ENCODE measurements at places on chromosomes 13 and 19.

- no peaks in the 10 kb centered on the region for H3K4me1 ChIP-seq
- H3K27ac ChIP-seq = no peak overlapping the region
- H3K27me3 ChIP-seq = no peaks in the 10 kb centered on the region
- H3K4me3 ChIP-seq = no peak overlapping the region
- no peak for DNase-seq
These were observed 402.3 kb downstream of the NDFIP2 start for GRCh38 chr13:79883216-79883615.

DNA sequence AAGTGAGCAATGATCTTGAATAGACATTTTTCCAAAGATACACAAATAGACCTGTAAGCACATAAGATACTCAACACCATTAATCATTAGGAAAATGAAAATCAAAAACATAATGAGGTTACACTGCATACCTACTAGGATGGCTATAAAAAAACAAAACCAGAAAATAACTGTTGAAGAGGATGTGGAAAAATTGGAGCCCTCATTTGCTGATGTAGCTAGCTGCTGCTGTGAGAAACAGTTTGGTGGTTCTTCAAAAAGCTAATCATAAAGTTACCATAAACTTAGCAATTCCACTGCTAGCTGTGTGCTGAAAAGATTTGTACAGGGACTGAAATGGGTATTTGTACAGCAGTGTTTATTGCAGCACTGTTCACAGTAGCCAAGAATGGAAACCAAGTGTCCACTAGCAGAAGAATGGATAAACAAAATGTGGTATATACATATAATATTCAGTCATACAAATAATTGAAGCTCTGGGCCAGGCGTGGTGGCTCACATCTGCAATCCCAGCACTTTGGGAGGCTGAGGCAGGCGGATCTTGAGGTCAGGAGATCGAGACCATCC lies 46.2 kb downstream of the PDS5B start:
- DNase-seq = no peak
- no peak overlapping the region for H3K4me3 ChIP-seq
- H3K4me1 ChIP-seq = peaks cover 17% of the 10 kb centered on the region
- no peaks in the 10 kb centered on the region for H3K27me3 ChIP-seq

DNA sequence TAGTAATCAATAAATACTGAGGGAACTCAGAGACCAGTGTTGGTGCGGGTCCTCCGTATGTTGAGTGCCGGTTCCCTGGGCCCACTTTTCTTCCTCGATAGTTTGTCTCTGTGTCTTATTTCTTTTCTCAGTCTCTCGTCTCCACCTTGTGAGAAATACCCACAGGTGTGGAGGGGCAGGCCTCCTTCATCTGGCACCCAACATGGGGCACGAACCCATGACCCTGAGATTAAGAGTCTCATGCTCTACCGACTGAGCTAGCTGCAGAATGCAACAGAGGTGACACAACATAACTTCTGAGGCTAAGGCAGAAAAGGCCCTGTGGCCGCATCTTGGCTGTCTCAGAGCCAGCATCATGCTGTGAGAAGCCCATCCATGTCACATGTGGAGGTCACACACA lies 5.3 kb upstream of the ZNF613 start:
- H3K4me1 ChIP-seq = peaks cover 6% of the 10 kb centered on the region
- no peak overlapping the region for H3K4me3 ChIP-seq
- H3K36me3 ChIP-seq = peaks cover 36% of the 10 kb centered on the region
- DNase-seq = no peak
- H3K27ac ChIP-seq = no peak overlapping the region
- no peaks in the 10 kb centered on the region for H3K27me3 ChIP-seq

- H3K27me3 ChIP-seq = peaks cover 3% of the 10 kb centered on the region
- peaks cover 3% of the 10 kb centered on the region for H3K4me1 ChIP-seq
- no peak overlapping the region for H3K4me3 ChIP-seq
- no peak for DNase-seq
- H3K36me3 ChIP-seq = no peaks in the 10 kb centered on the region
These were observed 8.3 kb downstream of the RYR1 start for GRCh38 chr19:38441657-38442348.

GRCh38 chr19:18696023-18696422 lies 12.5 kb downstream of the CRTC1 start:
- no peak overlapping the region for H3K4me3 ChIP-seq
- H3K27ac ChIP-seq = no peak overlapping the region
- H3K27me3 ChIP-seq = no peaks in the 10 kb centered on the region
- DNase-seq = no peak
- no peaks in the 10 kb centered on the region for H3K36me3 ChIP-seq

DNA sequence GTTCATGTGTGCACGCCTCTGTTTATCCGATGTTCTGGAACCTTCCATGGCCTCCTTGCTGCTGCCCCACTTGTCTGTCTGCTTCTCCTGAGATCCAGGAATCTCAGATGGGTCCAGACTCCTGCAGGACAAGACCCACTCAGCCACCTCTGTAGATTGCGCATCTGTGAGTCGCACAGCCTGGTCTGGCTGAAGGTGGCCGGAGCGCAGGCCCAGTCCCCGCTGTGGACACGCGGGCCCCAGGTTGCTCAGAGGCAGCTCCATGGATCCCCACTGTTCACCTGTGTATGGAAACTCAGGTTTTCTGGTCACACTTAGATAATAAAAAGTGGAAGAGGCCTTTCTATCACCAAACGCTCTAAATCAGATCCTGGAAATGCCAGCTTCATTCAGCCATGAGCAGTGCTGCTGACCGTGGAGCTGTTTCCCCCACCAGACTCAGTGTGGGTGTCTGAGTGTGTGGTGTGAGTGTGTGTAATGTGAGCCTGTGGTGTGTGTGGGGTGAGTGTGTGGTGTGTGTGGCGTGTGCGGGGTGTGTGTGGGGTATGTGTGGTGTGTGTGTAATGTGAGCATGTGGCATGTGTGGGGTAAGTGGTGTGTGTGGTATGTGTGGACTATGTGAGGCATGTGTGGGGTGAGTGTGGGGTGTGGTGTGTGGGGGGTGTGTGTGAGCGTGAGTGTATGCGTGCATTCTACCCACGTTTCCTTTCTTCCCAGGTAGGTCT lies 59.5 kb downstream of the MCF2L start:
- no peaks in the 10 kb centered on the region for H3K27me3 ChIP-seq
- H3K4me3 ChIP-seq = no peak overlapping the region
- DNase-seq = no peak
- no peaks in the 10 kb centered on the region for H3K36me3 ChIP-seq
- H3K27ac ChIP-seq = no peak overlapping the region

- peak within 1 kb of the TSS; percentile 95 for H3K27ac ChIP-seq
- DNase-seq = peak; percentile 44
- peaks cover 7% of the 10 kb centered on the region for H3K27me3 ChIP-seq
- peak within 1 kb of the TSS; percentile 95 for H3K4me3 ChIP-seq
These were observed at the start of gene ZNF667 for GRCh38 chr19:56476651-56477428. ZNF667 (minus strand) TSS chr19:56477345; CDS start chr19:56462370, 14,975 bp downstream.

DNA sequence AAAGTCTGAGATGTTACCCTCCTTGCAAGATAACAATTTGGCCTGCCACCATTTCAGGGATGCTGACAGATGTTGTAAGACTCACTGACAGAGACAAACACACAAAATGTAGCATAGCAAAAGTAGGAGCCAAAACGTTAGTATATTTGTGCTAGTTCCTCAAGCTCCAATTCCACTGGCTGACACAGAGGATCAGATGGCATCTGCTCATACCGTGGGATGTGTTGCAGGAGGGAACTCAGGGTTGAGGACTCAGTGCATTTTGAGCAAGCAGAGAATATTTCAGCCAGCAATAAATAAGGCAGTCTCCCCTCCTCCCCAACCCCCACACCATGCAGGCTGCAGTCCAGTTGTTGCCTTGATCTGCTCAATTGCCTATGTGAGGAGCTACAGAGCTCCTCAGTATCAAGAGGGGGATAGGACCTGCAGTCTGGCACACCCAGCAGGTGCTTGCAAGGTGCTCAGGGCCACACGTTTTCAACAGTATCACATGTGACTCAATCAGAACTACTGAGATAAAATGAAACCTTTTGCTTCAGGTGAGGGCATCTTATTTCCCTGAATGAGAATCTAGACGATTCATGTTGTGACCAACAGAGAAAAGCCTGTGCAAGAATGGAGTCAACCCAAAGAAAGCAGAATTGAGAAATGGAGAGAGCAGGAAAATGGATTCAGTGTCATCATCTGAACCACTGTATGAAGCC lies 23.6 kb upstream of the LRCH1 start:
- H3K27ac ChIP-seq = no peak overlapping the region
- DNase-seq = no peak
- no peaks in the 10 kb centered on the region for H3K36me3 ChIP-seq
- no peak overlapping the region for H3K4me3 ChIP-seq

GRCh38 chr13:38674208-38674607 lies 12.7 kb upstream of the FREM2 start:
- no peak for DNase-seq
- no peak overlapping the region for H3K27ac ChIP-seq
- no peak overlapping the region for H3K4me3 ChIP-seq
- no peaks in the 10 kb centered on the region for H3K27me3 ChIP-seq
- no peaks in the 10 kb centered on the region for H3K4me1 ChIP-seq

DNA sequence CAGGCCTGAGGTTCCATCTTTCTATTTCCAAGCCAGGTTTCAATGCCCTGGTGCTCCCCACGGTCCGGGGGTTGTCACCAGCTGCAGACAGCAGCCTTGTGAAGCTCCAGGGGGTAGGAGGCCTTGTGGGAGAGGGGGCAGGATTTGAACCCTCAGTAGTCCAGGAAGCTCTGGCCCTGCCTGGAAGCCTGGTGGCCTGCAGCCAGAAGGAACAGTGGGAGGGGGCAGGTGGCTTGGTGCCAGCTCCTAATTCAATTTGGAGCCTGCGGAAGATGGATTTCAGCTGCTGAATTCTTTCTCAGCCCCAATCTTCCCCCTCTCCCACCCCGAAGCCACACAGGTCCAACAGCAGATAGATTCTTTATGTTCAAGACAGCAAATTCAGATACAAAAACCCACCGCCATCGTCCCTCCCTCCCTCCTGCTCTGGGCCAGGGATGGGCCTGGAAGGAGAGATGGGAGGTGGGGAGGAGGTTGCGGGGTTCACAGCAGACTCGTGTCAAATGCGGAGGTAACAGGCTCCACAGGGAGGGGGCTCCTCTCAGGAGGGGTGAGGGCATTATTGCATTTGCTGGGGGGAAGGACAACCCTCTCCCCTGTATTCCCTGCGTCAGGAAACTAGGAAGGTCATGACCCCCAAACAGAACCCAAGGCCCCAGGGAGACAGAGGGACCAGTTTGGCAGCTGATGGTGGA lies 2.4 kb upstream of the PTGER1 start:
- no peak overlapping the region for H3K27ac ChIP-seq
- peaks cover 33% of the 10 kb centered on the region for H3K4me1 ChIP-seq
- no peak overlapping the region for H3K4me3 ChIP-seq
- H3K27me3 ChIP-seq = peaks cover 16% of the 10 kb centered on the region
- peaks cover 2% of the 10 kb centered on the region for H3K36me3 ChIP-seq

DNA sequence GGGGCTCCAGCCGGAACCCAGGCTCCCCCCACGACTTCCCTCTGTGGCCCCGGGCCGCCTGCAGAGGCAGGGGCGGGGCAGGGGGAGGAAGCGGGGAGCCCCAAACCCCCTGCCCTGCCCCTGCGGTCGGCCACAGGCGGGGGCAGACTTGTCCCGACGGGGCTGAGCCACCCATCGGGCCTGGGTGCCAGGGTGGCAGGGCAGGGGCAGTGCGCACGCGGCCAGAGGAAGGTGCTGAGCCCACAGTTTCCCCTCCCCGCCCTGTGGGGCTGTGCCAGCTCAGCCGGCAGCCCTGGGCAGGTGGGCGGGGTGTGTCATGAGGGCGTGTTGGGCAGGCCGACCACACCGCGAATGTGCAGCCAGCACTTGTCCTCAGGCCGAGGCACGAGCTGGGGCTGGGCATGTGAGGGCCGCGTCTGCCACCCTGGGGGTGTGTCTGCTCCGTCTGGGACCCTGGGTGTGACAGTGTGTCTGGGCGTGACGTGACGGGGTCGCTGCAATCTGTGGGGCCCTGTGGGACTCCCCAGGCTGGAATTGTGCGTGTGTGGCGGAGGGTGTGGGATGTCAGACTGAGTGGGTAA lies 17.7 kb downstream of the CCDC97 start:
- H3K27me3 ChIP-seq = no peaks in the 10 kb centered on the region
- DNase-seq = peak; percentile 84
- H3K36me3 ChIP-seq = peaks cover 68% of the 10 kb centered on the region
- H3K4me1 ChIP-seq = peaks cover 75% of the 10 kb centered on the region
- peak overlapping the region; percentile 94 for H3K27ac ChIP-seq

DNA sequence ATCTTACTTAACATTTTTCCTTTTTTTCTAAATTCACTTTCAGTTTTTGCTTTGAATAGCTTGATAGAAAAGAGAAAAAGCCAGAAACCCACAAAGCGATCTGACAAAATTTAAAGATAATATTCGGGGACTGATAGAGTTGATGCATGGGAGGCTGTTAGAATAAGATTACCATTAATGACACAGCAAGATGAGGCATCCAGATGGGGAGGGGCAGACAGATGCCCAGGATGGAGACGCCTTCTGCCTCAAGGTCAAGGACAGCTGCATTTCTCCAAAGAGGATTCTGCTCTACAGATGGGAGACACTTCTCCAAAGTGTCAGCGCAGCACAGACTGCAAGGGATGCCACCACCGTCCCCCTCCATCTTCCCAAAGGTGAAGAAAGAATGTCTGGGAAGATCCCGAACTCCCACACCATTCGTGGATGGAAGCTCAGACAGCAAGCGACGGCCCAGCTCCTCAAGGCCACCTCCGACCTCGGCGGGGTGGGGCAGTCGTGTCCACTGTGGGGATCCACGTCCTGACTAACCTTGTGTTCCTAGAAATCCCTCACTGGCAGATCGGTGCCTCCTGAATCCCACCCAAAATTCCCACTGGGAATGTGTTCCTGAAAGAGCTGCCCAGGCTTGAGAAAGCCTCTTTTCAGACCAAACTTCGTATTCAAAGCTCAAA lies 32.9 kb downstream of the NAXD start:
- no peaks in the 10 kb centered on the region for H3K27me3 ChIP-seq
- DNase-seq = no peak
- H3K4me1 ChIP-seq = peaks cover 12% of the 10 kb centered on the region
- no peak overlapping the region for H3K4me3 ChIP-seq
- peaks cover 30% of the 10 kb centered on the region for H3K36me3 ChIP-seq

DNA sequence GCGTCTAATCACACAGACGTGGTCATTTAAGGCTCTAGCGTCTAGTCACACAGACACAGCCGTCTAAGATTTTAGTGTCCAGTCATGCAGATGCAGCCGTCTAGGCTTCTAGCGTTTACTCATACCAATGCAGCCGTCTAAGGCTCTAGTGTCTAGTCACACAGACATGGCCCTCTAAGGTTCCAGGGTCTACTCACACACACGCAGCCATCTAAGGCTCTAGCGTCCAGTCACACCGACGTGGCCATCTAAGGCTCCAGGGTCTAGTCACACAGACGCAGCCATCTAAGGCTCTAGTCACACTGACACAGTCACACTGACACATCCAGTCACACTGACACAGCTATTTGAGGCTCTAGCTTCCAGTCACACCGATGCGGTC lies 55.7 kb downstream of the KLF2 start:
- H3K27me3 ChIP-seq = no peaks in the 10 kb centered on the region
- H3K27ac ChIP-seq = no peak overlapping the region
- no peak for DNase-seq
- H3K36me3 ChIP-seq = peaks cover 43% of the 10 kb centered on the region
- H3K4me3 ChIP-seq = no peak overlapping the region
- H3K4me1 ChIP-seq = peaks cover 59% of the 10 kb centered on the region

GRCh38 chr19:19006213-19006612 lies 27.1 kb downstream of the SUGP2 start:
- no peak overlapping the region for H3K27ac ChIP-seq
- peaks cover 5% of the 10 kb centered on the region for H3K4me1 ChIP-seq
- DNase-seq = no peak
- peaks cover 61% of the 10 kb centered on the region for H3K36me3 ChIP-seq
- no peaks in the 10 kb centered on the region for H3K27me3 ChIP-seq
- H3K4me3 ChIP-seq = no peak overlapping the region
